ENCODE measurements at places on chromosomes 7 and 10.

GRCh38 chr10:72076756-72077155, 11.6 kb downstream of the SPOCK2 start:
- DNase-seq = no peak

- no peak for DNase-seq
Measured at GRCh38 chr7:43888993-43889945, 17.1 kb downstream of the URGCP start.

GRCh38 chr10:25142116-25142864, 32.5 kb upstream of the GPR158 start:
- DNase-seq = no peak

DNA sequence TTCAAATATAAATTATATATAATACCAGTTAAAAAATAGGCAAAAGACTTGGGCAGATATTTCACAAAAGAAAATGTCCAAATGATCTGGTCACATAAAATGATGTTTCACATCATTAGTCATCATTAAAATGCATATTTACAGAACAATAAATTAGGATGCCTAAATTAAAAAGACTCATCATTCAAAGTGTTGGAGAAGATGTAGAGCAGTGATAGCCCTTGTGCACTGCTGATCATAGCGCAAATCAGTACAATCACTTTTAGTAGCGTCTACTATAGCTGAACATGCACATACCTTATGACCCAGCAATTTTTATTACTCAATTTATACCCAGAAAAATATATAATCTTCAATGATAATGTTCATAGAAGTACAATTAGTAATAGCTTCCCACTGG, 333.3 kb upstream of the ETV1 start:
- no peak for DNase-seq

- no peak for DNase-seq
Measured at GRCh38 chr7:30654296-30655090, 27.8 kb downstream of the CRHR2 start.

DNA sequence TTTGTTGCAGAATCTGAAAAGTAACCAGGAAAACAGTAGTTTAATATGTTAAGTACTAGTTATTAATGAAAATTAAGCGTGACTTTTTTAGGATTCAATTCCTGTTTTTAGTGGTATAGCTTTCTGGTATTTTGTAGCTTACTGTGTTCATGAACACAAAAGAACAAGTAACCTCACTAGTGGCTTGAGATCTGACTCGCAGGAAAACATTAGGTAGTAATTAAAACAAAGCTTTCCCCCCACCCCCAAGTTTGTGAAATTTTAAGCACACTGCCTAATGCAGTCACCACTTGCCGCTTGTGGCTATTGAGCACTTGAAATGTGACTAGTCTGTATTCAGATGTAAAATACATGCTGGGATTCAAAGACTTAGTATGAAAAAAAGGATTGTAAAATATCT, 102.5 kb upstream of the RPA3 start:
- DNase-seq = no peak

GRCh38 chr7:79420464-79420863, 33.0 kb downstream of the MAGI2 start:
- no peak for DNase-seq

GRCh38 chr10:126066456-126066855, 170.1 kb downstream of the FANK1 start:
- no peak for DNase-seq

DNA sequence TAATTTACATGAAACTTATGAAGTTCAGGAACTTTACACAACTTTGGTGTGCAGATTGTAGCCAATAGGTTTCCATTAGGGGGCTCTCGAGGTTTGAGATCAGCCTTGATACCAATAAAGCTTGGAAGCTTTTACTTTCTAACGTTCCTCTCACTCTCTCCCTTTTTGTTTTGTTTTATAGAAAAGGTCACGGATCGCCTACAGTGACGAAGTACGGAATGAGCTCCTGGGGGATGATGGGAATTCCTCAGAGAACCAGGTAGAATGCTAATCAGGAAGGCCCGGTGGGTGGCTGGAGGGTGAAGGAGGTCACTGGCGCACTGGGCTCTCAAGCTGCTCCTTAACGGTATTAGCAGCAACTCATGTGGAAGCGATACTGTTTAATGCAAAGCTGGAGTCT, 79.9 kb downstream of the VTI1A start:
- DNase-seq = no peak

DNA sequence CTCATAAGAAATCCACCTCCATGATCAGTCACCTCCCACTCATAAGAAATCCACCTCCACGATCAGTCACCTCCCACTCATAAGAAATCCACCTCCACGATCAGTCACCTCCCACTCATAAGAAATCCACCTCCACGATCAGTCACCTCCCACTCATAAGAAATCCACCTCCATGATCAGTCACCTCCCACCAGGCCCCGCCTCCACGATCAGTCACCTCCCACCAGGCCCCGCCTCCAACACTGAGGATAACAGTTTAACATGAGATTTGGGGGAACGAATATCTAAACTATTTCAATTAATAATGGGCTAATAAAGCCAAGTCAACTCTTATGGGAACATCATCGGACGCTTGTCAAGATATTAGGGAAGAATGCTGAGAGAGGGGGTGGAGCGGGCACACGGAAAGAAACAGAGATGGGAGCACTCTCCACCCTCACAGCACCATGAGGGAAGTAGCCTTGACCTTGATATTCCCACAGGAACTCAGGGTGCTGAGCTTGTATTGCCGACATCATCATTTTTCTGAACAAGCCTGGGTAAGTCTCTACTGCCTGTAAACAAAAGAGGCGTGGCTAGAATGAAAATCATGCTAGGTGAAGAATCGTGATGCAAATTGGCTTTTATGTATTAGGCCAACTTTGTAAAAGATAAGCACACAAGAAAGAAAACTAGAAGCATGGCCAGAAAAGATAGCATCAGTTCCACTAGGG, 303.5 kb upstream of the KLF6 start:
- peak; percentile 26 for DNase-seq

DNA sequence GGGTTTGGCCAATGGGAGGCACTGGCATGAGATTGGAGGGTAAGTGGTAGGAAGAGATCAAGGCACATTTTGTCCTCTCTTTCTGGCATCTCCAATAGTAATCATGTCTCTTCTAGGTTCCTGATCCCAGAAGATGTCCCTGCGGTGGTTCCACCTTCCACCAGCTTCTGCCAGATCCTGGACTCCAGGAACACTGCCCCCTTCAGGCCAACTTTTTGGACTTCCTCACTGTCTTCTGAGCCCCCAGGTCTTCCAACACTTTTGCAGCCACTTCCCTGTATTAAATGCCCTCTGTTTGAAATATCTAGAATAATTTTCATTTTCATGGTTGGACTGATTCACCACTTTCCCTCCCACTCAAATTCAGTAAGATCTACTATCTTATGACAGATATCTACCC, 60.9 kb downstream of the BAMBI start:
- no peak for DNase-seq

DNA sequence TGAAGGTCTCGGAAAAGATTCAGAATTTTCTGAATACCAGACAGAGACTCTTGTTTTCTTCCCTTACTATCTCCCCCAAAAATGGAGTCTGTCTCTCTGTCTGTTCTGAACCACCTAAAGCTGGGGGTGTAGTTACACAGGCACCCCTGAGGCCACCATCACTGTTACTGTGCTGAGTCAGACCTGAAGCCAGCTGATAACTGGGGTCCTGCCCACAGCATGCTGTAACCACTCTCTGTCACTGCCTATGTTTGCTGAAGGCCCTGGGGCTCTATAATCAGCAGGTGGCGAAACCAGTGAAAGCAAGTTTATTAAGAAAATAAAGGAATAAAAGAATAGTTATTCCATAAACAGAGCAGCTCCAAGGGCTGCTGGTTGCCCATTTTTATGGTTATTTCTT, 575.2 kb upstream of the POT1 start:
- DNase-seq = no peak

DNA sequence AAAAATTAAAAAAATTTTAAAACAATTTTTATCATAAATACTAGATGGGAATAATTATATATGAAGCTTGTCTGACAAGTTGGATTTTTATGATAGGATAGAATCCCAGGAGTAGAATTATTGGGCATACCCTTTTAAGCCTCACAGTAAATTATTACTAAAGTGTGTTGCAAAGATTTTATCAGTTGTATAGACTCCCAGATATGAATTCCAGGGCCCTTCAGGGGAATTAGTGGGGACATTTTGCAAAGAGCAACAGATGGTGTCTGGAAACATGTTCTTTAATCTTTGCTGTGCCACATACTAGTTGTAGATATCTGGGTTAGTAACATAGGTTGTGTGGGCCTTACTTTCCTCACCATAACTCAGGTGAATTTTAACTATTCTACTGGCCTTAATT, 28.7 kb downstream of the ZEB1 start:
- no peak for DNase-seq

- no peak for DNase-seq
Measured at GRCh38 chr7:2512713-2513112, 6.9 kb upstream of the LFNG start.

DNA sequence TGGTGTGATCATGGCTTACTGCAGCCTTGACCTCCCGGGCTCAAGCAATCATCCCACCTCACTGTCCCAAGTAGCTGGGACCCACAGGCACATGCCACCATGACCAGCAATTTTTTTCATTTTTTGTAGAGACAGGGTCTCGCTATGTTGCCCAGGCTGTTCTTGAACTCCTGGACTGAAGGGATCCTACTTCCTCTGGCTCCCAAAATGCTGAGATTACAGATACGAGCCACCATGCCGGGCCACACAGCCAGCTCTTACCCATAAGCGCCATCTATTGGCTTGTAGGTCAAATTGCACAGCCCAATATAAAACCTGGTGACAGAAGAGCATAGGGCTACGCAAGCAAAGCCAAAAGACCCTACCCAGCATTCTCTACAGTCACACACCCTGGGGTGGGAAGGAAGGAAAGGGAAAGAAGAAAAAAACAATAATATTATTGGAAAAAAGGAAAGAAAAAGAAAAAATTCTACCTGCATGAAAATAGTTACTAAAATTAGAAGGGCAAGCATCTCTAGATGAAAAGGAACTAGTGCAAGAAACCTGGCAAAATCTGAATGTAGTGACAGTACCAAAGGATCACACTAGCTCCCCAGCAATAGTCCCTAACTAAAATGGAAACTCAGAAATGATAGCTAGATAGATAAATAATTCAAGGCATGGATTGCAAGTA, 29.4 kb upstream of the AMPH start:
- peak; percentile 15 for DNase-seq

DNA sequence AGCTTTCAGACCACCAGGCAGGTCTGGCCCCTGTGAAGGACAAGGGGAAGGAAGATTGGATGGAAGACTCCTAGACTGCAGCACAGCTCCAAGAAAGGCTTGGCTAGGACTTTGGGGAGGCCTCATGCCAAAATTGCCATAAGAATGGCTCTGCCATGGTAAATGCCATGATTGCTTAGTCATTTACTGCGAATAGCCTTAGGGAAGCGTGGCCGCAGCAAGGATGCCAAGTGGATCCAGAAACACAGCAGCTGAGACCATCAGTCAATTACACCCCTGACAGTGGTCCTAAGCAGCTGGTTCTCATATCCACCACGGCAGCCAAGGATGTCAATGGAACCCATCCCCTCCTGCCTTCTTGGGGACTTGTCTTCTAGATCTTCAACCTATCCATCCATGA, 88.2 kb upstream of the AUTS2 start:
- no peak for DNase-seq

DNA sequence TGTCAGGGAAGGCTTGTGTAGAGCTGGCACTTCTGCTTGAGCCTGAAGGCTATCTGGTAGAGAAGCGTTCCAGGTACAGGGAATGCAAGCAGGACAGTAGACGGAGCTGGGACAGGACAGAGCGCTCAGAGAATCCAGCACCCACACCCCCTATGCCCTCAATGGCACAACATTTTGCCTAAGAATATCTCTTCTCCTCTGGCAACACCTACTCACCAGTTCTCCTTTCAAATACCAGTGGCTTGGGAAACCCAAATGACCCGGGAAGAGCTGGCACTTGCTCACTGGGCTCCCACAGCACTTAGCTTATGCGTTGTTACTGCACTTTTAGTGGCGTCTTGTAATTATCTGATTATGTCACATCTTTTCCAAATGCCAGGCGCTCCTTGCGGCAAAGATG, 118.6 kb downstream of the RNF216 start:
- no peak for DNase-seq

DNA sequence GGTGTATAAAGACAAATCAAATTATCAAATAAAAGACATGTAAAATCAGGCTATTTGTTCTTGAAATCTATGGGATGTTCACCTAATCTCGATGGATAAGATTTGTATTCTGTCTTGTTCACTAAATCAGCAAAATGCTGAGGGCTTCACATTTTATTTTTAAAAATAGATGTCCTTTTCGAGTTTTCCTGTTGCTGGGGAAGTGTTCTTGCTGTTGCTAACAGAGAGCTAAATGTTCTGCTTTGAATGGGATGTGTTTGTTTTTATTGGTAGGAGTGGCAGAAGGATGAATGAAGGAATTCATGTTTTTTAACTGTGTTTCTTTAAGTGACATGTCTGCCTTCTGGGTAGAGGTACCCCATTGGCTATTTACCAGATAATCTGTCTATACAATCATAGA, 7.3 kb upstream of the SNX13 start:
- no peak for DNase-seq

- DNase-seq = no peak
Measured at GRCh38 chr7:70005891-70006260, 407.6 kb downstream of the AUTS2 start.

- DNase-seq = no peak
Measured at GRCh38 chr7:94022550-94022949, 18.4 kb upstream of the BET1 start.

DNA sequence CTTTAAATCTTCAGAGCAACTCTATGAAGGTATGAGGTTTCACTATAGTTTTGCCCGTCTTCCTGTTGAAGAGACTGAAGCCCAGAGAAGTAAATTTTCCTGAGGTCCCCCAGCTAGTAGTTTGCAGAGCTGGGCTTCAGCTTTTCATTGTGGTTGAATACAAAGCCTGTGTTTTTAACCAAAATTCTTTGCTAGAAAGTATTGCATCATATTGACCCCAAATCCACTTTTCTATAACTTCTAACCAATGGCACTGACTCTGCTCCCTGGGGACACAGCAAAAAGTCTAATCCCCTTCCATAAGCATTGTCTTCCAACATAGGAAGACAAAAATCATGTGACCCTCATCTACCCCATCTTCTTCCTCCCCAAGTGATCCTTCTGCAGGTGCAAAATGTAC, 93.0 kb downstream of the KCNMA1 start:
- DNase-seq = no peak

- DNase-seq = no peak
Measured at GRCh38 chr7:118938845-118939244, 714.3 kb downstream of the ANKRD7 start.

DNA sequence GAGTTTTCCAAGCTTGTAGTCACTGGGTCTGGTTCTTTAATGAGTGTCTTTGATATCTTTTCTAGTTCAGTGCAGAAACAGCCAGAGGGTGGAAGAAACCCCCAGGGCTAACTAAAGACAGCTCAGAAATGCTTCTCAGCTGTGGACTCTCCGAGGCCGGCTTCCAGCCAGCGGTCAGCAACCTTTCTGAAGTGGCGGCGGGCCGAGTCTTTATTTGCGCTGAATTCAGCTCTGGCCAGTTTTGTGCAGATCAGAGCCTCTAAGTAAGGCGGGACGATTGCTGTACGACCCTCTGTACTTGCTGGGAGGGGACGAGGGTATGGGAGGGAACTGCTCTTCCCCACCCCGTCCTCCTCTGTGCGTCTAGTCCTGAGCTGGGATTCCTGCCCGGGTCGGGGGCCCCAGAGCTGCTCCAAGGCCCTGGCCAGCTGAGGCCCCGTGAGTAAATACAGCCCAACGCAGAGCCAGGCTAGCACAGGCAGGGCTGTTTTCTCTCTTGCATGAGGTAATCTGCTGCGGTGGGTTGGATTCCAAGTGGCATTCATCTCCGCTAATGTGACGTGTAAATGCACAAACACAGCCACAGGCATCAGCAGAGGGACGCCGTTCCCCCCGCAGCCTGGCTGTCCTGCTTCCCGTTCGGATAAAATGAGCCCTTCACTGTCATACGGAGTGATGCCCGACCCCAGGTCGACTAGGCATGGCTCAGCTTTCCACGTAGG, 159.8 kb downstream of the PIP4K2A start:
- DNase-seq = no peak
